ENCODE measurements at places on chromosomes 3 and 15.

DNA sequence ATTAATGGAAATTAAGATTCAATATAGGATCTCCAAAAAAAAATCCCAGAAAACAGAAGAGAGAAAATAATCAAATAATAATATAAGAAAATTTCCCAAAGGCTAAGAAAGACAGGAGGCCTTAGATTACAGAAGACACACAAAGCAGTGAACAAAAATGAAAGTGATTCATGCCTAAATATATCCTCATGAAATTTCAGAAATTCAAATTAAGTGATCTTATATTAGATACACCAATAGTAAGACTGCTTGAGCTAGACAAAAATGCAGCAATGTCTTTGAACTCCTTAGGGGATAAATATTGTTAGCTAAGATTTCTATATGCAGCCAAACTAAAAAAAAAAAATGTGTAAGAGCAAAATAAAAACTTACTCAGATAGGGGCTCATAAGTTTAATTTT is 44.6 kb upstream of the ARPP21 start:
- DNase-seq = no peak

DNA sequence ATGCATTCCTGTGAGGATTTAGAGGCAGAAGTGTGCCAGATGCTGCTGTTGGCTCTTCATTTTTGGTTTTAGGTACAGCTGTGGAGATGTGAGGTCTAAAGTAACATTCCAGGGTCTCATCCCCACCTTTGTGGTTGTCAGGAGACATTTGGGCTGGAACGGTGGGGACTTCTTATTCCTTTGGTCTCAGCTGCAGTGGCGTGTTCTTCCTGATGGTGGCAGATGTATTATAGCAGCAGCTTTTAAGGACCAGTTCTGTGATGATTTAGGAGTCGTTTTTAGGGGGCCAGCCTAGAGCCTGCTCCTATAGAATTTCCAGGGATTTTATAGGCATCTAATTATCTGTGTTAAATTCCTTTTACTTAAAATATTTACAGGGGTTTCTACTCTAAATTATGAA is 221.0 kb upstream of the EOMES start:
- DNase-seq = no peak

GRCh38 chr3:10437272-10437994 is 68.0 kb downstream of the ATP2B2 start:
- no peak for DNase-seq

DNA sequence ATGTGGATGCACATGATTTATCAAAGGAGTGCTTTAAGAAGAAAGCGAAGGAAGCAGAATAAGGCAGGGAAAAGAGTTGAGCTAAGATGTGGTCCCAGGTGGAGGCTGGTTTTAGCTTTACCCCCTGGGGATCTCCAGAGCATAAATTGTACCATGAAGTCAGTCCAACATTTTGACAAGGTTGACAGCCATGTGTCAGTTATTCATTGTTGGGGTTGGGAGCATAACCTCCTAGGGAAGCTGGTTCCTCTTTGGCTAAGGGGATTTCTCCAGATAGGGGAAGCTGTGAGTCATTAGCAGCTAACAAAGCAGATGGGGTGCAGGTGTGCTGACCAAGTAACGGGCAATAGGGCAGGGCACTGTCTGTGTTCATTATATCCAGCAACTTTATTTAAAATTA is 123.7 kb upstream of the IGSF10 start:
- no peak for DNase-seq

GRCh38 chr3:128128251-128128650 is 4.6 kb upstream of the RUVBL1 start:
- no peak for DNase-seq

- DNase-seq = no peak
Observed at GRCh38 chr3:25885544-25885943, 95.7 kb downstream of the OXSM start.

DNA sequence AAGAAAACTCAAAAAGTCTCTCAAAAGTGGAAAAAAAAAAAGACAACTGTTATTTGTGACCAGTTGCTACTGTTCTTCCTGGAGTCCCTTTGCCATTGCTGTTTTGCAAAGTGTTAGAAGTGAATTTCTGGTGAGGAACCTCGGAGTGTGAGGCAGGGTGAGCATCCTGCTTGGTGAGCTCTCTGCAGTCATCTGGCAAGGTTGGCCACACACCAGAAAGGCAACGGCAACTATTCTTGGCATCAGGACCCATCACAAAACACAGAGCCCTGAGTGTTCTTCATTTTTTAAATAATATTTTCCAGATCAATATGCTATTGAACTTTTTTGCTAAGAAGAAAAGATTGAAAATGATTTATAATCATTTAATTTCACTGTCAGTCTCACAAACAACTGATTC is 60.7 kb downstream of the CGNL1 start:
- no peak for DNase-seq

- DNase-seq = no peak
Observed at GRCh38 chr15:43776101-43776717, 557 bp downstream of the ELL3 start.

DNA sequence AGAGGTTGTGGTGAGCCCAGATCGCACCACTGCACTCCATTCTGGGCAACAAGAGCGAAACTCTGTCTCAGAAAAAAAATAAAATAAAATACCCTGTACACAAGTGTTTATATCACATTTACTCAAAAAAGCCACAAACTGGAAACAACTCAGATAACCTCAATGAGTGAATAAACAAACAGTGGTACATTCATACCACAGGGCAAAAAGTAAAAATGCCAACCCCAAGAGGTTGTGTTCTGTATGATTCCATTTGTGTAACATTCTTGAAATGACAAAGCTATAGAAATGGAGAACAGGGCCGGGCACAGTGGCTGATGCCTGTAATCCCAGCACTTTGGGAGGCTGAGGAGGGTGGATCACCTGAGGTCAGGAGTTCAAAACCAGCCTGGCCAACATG is 12.9 kb downstream of the EDC3 start:
- DNase-seq = no peak

GRCh38 chr3:120350401-120350941 is 1.3 kb upstream of the LRRC58 start:
- DNase-seq = no peak

Data from COR-L47 (cell line).